Endodermal cell (in vitro differentiated cells): ENCODE measurements at places on chromosomes 1 and 21. TPM values are rescaled to one million over a fixed set of nuclear protein-coding genes. Genes with fewer than 3 reads are reported as not detected.
A peak's percentile ranks its signal among the peaks of the same experiment; 100 is the strongest.

- peak overlapping the region; percentile 55 for H3K27ac ChIP-seq
- no peak overlapping the region for H3K4me3 ChIP-seq
- H3K27me3 ChIP-seq, result no peaks in the 10 kb centered on the region
- DNase-seq, result peak; percentile 20
- H3K4me1 ChIP-seq, result no peaks in the 10 kb centered on the region
Measured at GRCh38 chr1:47578721-47579419, 141.0 kb downstream of the FOXD2 start.

- DNase-seq, result no peak
- no peak overlapping the region for H3K4me3 ChIP-seq
- H3K27me3 ChIP-seq, result no peaks in the 10 kb centered on the region
Measured at GRCh38 chr1:88562991-88563390, 121.1 kb upstream of the PKN2 start.

DNA sequence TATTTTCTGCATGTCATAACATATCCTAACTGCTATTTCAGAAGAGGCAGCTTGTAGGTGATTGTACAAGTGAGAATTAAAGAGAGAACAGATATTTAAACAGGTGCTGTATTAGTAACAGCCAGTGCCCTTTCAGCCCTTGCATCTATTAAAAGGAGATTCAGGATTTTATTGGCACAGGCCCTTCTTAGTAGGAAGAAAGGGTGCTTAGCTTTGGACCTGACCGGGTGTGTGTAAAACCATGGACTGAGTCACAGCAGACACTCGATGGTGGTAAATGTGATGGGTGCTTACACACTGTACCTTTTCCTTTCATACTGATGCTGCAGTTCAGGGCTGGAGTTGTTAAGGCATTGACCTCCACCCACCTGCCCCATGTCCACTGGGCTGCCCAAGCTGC lies 12.7 kb upstream of the CD101 start:
- DNase-seq, result no peak
- no peaks in the 10 kb centered on the region for H3K27me3 ChIP-seq
- H3K36me3 ChIP-seq, result peaks cover 22% of the 10 kb centered on the region
- H3K4me3 ChIP-seq, result no peak overlapping the region
- H3K27ac ChIP-seq, result no peak overlapping the region
- H3K4me1 ChIP-seq, result peaks cover 17% of the 10 kb centered on the region

- no peak overlapping the region for H3K27ac ChIP-seq
- no peak for DNase-seq
- no peak overlapping the region for H3K4me3 ChIP-seq
- H3K27me3 ChIP-seq, result no peaks in the 10 kb centered on the region
- H3K4me1 ChIP-seq, result no peaks in the 10 kb centered on the region
Measured at GRCh38 chr21:27734146-27734545, 767.3 kb upstream of the ADAMTS5 start.

GRCh38 chr21:34186109-34186719 lies 112.8 kb downstream of the MRPS6 start:
- H3K36me3 ChIP-seq, result peaks cover 5% of the 10 kb centered on the region
- H3K27me3 ChIP-seq, result peaks cover 20% of the 10 kb centered on the region
- no peak for DNase-seq
- H3K4me1 ChIP-seq, result peaks cover 5% of the 10 kb centered on the region

TFF3 gene
- not detected in 3 replicates for total RNA-seq

OR2G3 gene
- not detected in 2 replicates for total RNA-seq
